ENCODE measurements at places on chromosomes 7 and 10.

DNA sequence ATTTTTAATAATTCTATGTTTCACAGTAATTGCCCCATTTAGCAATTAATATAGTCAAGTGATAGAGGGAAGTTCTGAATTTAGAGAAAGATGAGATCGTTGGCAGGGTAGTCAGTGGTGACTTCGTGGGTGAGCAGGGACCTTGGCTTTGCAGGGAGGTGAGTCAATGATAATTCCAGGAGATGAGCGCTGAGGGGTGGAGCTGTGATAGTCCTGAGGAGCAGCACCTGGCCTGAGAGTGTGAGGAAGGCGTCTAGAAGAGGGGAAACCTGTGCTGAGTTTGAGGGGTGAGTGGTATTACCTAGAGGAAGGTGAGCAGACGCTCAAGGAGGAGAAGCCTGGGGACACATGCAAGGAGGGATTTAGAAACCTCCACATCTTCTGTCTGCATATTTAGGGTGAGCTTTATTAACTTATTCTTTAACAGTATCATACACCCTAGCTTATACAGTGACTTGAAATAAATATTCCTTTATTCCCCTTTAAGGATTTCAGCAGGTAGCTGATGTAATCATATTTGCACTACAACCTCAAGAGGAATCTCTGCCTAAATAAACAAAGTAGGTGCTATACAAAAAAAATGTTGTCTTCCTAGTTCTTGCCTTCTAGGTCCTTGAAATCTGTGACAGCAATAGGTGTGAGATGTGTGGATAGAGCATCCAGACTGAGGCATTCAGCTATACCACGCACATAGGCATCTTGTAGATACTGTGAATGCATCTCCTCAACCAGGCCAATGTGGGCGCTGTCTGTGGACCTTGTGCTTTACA is 2.1 kb upstream of the TRIL start:
- no peak for DNase-seq

DNA sequence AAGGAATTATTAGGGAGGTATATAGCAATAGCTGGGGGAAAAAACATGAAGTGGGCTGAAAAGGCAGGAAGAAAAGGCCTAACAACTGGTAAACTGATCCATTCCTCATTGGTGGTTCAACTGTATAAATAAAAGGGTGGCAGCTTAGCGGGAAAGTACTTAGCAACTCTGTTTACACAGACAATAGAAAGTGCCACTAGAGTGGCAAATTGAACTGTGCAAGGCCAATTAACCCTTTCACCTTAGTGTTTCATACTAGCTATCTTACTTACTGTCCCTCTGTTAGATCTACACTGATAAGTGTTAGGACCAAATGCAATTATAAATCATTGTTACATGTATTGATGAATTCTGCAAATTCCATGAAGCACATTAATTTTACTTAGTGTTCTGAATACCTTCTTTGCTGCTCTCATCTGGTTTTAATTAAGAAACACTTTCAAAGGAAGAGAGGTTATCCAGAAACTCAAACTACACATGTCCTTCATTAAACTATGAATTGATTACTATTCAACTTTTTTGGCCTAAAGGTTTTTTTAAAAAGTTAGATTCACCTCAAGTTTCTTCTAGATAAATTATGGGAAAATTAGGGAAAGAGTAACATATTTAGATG is 28.0 kb downstream of the DNAJC1 start:
- no peak for DNase-seq

DNA sequence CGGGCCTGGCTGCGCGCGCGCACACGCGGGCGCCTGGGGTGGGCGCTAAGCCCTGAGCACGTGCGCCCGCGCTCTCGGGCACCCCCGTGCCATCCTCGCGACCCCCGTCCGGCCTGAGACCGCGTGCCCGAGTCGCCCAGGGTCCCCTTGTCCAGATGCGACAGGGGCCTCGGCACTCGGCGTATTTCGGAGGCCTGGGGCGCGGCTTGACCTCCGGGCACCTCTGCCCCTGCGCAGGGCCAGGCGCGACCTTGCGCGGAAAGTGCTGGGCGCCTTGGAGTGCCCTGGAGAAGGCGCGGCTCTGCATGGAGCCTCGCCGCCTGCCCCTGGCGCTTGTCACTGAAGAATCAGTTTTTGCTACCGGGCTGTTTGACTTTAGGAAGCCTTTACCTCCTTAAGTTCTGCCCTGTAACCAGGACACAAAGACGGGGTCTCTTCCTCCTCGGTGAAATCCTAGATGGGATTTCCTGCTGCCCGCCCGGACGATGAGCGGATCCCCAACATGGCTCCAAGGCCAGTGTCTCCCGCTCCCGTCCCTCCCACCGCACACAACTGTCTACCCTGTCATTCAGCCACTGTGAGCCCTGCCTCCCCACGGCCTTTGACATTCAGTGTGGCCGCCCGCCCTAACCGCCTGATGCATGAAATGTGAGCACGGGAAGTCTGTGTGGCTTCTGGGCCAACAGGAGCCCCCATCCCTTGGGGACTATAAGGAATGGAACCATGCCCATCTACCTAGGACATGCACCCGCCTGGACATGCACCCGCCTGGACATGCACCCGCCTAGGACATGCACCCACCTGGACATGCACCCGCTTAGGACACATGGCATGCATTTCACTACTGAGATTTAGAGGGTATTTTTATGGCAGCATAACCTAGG is 1.1 kb upstream of the STK32C start:
- DNase-seq = no peak

DNA sequence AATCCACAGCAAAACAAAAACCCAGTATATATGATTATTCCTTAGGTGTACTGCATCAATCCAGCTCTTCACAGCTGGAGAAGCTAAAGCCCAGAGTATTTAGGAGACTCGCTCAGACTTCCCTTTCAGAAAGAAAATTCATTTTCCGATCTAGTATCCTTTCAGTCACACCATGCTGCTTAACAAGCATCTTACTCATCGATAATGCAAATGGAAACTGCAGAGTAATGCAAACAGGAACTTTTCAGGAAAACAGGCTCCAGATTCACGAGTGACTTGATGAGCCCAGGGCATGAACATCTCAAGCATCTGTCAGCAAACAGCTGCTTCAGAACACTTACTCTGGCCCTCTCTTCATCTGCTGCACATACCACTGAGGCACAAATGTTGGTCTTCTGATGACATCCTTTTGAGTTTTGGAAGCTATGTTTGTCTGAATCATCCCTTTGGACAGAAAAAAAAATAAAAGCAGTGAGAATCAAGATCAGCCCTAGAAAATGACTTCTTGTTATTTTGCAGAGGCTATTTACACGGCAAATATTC is 24.9 kb upstream of the ZC3HAV1L start:
- no peak for DNase-seq

DNA sequence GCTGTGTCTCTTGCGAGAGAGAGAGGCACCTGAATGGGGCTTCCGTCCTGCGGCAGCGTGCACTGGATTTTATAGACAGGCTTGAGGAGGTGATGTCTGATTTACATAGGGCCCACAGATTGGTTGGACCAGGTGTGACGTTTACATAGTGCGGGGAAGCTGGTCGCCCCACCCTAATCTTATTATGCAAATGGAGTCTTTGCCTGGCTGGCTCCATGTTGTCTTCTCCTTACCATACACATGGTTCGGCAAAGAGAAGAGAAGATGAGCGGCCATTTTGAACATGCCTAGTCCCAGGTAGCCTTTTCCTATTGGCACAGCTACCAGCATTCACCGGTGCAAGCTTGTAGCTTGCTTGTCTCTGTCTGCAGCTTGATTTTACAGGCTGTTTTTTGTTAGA is 238.5 kb upstream of the GALNT17 start:
- DNase-seq = peak; percentile 61

GRCh38 chr7:55144333-55145317 is 125.8 kb downstream of the EGFR start:
- DNase-seq = peak; percentile 65

DNA sequence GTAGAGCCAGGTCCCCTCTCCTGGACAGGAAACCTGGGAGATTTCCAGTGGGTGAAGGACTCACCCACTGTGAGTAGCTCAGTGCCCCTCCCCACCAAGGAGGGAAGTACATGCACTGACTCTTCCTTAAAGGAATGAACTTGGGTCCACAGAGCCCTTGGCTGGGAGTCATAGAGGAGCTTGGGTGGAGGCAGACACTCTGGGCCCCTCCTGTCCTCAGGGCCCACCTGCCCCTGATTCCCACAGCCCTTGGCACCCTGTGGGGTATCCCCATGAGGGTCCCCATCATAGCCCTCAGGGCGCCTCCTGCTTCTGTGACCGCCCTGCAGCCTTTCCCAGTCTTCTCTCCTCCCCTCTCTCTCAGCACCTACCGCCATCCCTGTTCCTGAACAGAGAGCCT is 3.7 kb downstream of the EN2 start:
- no peak for DNase-seq

DNA sequence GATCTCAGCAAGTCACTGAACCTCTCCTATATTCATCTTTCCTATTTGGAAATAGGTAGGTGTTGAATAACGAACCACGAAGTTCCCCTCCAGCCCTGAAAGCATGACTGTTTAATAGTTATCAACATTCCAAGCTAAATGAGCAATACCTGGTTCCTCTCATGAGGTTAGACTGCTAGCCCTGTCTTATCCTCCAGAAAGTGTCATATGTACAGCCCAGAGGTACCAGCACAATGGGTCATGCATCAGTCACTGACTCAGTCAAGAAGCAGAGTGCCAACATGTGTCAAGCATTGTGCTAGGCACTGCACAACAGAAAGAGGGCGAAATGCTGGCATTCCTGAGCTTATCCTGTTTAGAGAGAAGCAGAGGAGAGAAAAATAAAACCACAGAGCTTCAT is 70.0 kb downstream of the AMPH start:
- DNase-seq = no peak

Data from BE2C (cell line).